ENCODE measurements at places on chromosomes 12 and 14.
A peak's percentile ranks its signal among the peaks of the same experiment; 100 is the strongest.

- no peak for DNase-seq
Measured at GRCh38 chr12:102300824-102301461, 103.3 kb upstream of the PMCH start.

- no peak for DNase-seq
Measured at GRCh38 chr12:14873440-14874185, 12.0 kb downstream of the MGP start.

DNA sequence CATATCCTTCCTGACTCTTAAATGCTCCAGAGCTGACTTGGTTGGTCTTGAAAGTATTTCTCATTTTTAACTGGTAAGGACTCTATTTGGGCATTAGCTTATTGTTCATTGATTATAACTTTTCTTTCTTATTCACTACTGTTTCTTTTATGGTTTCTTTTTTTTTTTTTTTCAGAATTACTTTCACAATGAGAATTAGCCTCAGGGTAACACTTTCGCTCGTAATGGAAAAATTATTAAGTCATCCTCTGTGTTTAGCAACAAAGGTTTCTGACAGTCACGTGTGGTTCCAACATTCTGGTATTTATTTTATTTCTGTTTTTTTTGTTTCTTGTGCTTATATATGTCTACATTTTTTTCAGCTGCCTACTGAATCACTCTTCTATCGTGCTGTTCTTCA is 80.0 kb downstream of the METTL25 start:
- DNase-seq, result no peak

GRCh38 chr14:92973261-92973797 is 50.4 kb downstream of the CHGA start:
- DNase-seq, result peak; percentile 85

- DNase-seq, result peak; percentile 3
Measured at GRCh38 chr12:78951803-78952551, 87.4 kb downstream of the SYT1 start.

GRCh38 chr12:89453121-89453978 is 71.2 kb downstream of the GALNT4 start:
- peak; percentile 69 for DNase-seq

DNA sequence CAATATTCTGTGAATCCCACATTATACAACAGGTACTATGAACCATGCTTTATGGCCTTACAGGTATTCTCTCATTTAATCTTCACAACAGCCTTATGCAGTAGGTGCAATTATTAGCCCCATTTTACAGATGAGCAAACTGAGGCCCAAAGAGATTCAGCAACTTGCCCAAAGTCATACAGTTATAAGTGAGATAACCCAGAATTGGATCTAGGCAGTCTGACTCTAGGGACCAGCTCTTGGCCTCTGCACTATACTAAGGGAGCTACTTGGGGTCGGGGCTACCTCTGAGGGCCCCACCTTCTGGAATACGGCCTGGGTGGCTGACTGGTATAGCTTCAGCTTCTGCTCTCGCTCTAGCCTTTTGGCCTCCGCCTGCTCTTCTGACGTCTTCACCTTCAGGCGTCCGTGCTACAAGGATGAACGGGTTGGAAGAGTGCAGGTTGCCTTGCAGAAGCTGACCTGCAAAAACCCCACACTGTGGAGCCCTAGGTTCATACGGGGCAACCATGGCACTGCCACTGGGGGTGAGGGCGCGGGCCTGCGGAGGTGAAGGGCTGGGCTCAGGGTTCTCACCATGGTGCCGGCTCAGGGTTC is 762 bp downstream of the RABGGTA start:
- no peak for DNase-seq

DNA sequence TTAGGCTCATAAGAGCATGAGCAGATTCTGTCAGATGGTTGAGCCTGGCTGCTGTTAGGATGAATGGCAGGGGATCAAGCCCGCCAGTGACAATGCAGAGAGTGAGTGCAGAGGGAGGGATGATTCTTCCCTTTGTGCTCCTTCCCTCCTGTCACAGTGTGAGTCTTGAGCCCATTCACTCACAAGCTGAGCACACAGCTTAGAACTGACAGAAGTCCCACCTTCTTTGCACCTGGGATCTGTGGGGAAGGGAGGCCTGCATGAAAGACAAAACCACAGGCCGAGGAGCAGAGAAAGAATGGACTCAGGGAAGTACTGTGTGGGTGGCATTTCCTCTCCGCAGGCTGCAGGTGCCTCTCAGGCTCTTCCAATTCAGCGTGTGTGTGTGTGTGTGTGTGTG is 160.6 kb downstream of the KCNA5 start:
- no peak for DNase-seq

DNA sequence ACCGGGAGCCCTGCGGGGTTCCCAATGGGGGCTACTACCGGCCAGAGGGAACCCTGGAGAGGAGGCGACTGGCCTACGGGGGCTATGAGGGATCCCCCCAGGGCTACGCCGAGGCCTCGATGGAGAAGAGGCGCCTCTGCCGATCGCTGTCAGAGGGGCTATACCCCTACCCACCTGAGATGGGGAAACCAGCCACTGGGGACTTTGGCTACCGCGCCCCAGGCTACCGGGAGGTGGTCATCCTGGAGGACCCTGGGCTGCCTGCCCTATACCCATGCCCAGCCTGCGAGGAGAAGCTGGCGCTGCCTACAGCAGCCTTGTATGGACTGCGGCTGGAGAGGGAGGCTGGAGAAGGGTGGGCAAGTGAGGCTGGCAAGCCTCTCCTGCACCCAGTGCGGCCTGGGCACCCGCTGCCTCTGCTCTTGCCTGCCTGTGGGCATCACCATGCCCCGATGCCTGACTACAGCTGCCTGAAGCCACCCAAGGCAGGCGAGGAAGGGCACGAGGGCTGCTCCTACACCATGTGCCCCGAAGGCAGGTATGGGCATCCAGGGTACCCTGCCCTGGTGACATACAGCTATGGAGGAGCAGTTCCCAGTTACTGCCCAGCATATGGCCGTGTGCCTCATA is 9.7 kb downstream of the TNS2 start:
- no peak for DNase-seq

DNA sequence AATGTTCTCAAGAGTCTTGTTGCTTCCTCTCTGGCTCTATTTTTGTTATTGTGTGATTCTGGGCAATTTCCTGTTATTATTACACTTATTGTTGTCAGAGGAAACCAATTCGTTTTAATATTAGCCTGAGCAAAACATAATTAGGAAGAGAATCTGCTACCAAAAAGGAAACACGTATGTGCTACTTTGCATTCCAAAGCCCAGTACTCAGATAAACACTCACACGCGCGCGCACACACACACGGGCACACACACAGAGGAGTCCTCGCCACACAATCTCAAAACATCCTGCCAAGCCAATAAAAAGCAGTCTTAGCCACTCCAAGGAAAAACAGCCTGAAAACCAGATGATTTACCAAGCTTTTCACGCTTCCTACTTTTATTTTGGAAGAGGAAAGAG is 400.7 kb downstream of the NUAK1 start:
- no peak for DNase-seq

- peak; percentile 74 for DNase-seq
Measured at GRCh38 chr14:102893452-102893851, 29.0 kb upstream of the AMN start.

DNA sequence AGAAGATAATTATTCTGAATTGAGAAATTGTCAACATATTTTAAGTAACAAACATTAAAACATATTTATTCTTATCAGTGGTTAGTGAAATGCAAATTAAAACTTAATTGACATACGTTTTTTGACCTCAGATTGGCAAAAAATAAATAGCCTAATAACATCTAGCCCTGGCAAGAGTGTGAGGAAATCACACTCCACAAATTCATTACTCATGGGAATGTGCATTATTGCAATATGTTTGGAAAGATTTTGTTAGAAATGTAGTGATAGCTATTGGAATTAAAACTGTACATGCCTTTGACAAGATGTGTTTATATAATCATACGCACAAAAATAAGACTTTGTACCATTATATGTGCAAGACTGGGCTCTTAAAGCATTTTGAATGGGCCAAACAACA is 168.6 kb downstream of the KITLG start:
- no peak for DNase-seq

GRCh38 chr14:106013879-106014376 is 487.5 kb downstream of the TMEM121 start:
- no peak for DNase-seq

- DNase-seq, result no peak
Measured at GRCh38 chr14:46480817-46481216, 170.8 kb downstream of the RPL10L start.

DNA sequence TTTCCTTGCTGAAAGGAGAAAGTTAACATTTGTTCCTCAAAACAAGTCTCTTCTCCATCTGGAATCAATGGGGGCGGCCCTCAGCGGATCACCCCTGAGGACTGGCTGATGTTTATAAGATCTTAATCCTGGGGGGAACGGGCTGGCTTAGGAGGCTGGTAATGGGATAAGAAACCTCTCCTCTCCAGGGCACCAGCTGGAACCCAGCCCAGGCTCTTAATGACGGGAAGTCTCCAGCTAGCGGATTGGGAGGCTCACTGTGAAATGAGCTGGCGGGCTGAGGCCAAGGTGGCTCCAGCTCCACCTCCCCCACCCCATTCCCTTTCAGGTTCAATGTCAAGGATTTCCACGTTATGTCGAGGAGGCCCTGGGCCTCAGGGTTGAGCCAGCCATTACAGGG is 1133.0 kb downstream of the VRK1 start:
- DNase-seq, result peak; percentile 69

- DNase-seq, result no peak
Measured at GRCh38 chr14:62103464-62103863, 341.2 kb downstream of the SNAPC1 start.

GRCh38 chr14:65065719-65066118 is 36.6 kb downstream of the MAX start:
- DNase-seq, result no peak

GRCh38 chr12:31991146-31991545 is 31.9 kb downstream of the RESF1 start:
- no peak for DNase-seq

DNA sequence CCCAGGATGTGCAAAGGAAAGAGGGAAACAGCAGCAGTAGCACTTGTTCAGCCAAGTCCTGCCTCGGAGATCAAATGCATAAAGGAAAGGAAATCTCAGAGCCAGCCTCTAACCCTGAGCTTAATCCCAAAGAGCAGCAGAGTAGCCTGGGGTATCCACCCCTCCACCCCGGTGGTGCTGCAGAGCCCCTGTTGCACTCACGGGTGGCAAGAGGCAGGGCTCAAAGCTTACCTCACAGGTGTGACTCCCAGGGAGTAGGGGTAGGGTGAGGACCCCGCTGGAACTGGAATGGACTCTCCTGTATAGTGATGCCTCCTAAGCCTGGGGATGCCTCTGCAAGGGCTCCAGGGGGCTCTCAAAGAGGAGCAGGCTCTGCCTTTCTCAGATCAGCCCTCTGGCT is 211.1 kb downstream of the CACNA1C start:
- DNase-seq, result no peak

- DNase-seq, result no peak
Measured at GRCh38 chr14:76104802-76105355, 46.8 kb upstream of the GPATCH2L start.

DNA sequence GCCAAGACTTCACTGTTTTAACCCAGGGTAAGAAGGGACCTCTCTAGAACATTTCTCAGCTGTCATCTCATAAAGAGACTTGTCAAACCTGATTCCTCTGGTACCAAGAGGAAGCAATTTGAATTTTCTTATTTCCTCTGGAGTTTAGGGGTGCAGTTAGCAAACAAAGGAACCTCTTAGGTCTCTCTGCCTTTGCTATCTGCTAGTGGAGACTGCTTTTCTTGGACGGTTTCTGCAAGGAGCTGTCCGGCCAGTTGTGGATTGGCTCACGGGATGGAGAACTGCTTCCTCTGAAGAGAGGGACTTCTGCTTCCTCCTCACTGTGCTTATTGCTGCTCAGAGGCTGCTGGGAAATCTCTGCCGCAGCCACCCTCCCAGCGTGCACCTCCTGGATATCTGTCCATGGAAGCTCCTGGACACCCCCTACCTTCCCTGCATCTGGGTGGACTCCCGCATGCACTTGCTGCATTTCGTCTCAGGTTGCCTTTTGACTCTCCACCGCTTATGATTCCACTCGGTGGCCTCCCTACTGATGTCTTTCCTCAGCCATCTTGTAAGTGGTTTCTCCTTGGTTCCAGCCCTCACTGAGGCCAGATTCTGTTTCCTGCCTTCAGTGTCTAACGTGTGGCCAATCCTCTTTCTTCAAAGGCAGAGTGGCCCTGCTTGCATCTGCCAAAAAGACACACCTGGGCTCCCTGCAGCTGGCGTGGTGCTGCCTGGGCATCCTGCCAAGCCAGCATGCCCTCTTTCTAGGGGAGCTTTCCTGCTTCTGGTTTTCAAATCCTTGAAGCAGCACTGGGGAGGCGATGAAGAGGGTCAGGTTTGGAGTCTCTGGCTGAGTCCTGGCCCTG is 187.3 kb downstream of the CHST11 start:
- no peak for DNase-seq

- DNase-seq, result no peak
Measured at GRCh38 chr14:54935958-54936357, 33.3 kb upstream of the GCH1 start.

GRCh38 chr12:59115526-59115925 is 195.2 kb upstream of the LRIG3 start:
- no peak for DNase-seq

DNA sequence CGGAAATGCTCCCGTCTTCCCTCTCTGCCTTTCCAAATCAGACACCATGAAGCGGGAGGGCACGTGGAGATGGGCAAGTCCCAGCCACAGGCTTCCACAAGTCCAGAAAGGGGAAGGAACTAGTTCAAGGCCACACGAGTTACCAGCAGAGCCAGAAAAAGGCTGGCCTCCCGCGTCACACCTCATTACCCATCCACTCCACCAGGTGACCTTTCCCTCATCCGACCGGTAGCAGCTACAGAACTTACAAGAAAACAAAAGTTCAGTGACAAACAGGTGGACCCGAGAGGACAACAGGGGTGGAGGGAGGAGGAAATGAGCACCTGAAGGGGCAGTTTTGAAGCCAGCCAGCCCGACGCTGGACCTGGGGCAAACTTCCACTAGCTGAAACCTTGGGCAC is 46.9 kb downstream of the CHGA start:
- DNase-seq, result no peak

GRCh38 chr14:62015945-62016344 is 253.7 kb downstream of the SNAPC1 start:
- peak; percentile 50 for DNase-seq

- DNase-seq, result no peak
Measured at GRCh38 chr14:34075042-34075744, 124.3 kb upstream of the EGLN3 start.

DNA sequence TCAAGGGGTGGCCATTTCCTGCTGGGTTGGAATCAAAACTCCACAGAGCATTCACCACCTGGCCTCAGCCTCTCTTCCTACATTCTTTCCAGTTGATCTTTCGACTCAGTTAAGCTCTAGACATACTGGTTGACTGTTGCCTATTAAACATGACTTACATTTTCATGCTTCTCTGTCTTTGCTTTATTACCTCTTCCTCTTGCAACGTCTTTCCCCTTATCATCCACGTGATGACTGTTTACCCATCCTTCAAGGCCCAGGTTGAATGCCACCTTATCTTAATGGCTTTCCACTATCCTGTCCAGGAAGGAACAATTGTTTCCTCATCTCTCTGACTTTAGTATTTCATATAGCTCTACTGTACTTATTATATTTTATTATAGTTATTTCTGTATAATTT is 24.4 kb upstream of the CCDC175 start:
- no peak for DNase-seq

Data from tongue (tissue), 3 donors.